AG04449 (cell line): ENCODE measurements at places on chromosomes 13 and 19.

DNA sequence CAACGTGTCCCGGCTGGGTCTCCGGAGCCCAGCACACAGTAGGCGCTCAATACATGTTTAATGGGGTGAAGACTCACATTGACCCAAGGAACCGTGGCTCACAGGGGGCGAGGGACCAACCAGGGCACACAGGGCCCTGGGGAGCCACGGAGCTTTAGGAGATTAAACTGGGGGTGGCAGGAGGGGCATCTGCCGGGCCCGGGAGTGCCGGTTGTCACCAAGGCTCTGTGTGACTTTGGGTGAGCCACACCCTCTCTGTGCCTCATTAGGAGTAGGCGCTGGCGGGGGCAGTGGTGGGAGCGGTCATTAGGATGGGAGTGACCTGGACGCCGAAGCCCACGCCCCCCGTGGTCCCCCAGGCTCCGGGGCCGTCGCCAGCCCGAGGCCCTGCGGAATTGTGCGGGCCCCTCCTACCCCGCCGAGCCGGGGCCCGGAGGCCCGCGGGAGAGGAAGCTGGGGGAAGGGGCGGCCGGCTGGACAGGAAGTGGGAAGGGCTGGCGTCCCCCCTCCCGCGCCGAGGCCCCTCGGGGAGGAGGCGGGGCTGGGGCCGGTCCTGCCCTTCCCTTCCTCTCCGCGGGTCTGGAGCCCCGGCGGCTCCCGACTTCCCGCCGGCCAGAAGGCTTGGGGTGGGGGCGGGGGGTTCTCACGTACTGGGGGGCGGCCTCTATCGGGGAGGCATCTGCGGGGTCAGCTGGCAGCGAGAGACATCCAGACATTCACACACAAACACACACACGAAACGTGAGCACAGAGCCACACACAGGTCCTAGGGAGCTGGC, 1.8 kb upstream of the SSBP4 start:
- no peak for DNase-seq

DNA sequence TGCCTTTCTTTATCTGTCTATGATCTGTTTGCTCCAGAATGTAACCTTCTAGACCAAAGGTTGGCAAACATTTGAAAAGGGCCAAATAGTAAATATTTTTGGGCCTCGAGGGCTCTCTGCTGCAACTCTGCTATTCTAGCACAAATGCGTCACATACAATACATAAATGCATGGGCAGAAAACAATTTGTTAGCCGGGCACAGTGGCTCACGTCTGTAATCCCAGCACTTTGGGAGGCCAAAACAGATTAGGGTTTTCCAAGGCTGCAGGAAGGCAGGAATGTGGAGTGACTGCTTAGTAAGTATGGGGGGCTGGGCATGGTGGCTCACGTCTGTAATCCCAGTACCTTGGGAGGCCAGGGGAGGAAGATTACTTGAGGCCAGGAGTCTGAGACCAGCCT, 21.9 kb upstream of the EVI5L start:
- DNase-seq = no peak

- DNase-seq = no peak
Observed at GRCh38 chr19:10237702-10238101, 6.6 kb upstream of the S1PR2 start.

- DNase-seq = no peak
Observed at GRCh38 chr13:52652980-52653303, 306 bp downstream of the SUGT1 start.

GRCh38 chr13:83722443-83722842, 159.8 kb downstream of the SLITRK1 start:
- DNase-seq = no peak

GRCh38 chr13:34025746-34026145, 207.8 kb downstream of the RFC3 start:
- no peak for DNase-seq

DNA sequence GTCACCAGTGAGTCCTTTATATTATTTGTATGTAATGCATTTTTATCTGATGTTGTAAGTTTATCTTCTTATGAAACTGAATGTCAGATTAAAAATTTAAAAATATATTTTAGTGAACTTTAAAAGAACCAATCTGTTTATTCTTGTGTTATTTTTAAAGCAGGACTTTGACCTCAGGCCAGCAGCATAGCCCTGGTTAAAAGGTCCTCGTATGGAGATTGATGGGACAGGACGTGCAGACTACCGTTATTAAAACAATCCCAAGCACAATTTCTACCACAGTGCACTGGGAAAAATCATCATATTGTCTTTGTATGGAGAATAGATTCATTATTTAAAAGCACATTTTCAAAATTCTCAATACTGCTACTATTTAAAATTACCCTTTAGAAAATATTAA, 573.8 kb upstream of the ARGLU1 start:
- DNase-seq = no peak

DNA sequence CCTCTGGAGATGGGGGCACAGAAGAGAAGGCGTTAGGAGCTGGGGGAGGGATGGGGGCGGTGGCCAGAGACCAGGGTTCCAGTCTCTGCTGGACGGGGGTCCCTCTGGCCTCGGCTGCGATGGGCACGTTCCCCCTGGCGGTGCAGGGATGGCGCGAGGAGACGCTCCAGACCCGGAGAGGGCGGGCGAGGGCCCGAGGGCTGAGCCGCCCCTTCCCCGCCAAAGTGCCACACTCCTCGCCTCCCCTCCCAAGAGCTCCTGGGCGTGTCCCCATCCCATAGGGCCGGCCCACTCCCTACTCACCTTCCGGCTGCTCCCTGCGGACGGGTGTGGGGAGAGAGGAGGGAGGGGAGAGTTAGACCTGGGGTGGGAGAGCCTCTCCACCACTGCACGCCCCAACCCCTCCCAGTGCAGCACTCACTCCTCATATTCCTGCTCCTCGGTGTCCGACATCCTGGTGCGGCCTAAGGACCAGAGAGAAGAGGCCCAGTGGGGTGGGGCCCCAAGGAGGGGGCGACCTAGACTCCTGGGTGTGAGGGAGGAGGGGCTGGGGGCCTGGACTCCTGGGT, 2.2 kb downstream of the TNNT1 start:
- no peak for DNase-seq

DNA sequence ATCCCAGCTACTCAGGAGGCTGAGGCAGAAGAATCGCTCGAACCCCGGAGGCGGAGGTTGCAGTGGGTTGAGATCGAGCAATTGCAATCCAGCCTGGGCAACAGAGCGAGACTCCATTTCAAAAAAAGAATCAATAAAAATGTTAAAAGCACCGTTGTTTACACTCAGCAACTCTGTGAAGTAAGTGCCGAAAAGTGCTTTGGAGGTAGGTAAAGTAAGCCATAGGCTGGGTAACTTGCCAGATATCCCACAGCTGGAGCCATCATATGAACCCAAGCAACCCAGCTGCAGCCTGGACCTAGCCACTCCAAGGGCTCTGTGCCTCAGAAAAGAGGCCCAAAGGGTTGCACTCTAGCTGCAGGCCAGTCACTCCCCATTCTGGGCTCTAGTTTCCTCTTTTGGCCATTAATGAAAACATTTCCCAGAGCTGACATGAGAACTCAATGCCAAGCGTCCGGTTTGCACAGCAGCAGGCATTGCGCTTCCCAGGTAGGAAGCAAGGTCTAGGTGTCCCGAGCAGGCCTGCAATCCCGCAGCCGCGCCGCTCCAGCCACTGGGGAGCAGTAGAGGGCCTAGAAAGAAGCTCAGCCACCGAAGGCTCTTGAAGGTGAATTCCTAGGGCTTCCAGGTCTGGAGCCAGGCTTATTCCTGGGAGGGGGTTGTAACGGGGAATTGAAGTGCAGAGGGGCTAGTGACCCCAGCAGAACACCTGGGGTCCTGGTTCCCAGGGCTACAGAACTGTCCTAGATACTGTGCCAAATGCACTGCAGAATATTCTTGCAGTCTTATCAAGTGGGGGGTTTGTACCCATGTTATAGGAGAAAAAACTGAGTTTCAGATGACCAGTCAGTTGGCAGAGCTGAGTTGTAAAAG, 4.1 kb upstream of the CD79A start:
- no peak for DNase-seq

- DNase-seq = no peak
Observed at GRCh38 chr19:53772943-53773342, 51.2 kb downstream of the NLRP12 start.

DNA sequence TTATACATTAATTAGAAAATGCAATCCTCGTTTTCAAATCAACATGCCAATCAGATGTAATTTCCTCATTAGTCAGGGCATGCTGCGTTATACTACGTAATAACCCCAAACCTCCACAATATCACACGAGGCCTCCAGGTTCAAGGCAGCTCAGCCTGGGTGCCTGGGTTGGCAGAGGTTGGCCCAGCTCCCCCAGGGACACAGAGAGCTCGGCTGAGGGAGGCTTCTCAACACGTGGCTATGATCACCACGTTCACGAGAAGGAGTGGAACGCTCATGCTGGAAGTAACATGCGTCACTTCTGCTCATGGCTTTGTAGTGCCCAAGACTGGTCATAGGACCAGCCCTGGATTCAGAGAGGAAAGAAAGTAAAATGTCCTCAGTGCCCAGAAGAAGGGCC, 144.9 kb upstream of the SOX1 start:
- no peak for DNase-seq
